ENCODE measurements at places on chromosomes 13 and 19.

DNA sequence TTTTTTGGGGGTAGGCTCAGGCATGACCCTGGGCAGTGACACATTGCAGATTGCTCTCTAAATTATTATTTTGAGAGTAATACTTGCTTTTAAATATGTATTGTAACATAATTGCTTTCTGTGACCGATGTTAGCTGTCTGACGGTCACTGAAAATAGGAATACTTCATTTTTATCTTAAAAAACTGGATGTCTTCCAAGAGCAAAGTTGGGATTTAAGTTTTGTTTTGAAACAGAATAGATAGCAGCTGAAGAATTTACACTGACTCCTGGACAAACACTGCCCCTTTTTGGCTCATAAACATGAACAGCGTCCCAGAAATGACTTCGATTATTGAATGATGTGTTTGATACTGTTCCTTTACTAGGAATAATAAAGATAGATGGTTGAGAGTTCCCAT, 535.9 kb downstream of the GPC5 start:
- no peak for DNase-seq

DNA sequence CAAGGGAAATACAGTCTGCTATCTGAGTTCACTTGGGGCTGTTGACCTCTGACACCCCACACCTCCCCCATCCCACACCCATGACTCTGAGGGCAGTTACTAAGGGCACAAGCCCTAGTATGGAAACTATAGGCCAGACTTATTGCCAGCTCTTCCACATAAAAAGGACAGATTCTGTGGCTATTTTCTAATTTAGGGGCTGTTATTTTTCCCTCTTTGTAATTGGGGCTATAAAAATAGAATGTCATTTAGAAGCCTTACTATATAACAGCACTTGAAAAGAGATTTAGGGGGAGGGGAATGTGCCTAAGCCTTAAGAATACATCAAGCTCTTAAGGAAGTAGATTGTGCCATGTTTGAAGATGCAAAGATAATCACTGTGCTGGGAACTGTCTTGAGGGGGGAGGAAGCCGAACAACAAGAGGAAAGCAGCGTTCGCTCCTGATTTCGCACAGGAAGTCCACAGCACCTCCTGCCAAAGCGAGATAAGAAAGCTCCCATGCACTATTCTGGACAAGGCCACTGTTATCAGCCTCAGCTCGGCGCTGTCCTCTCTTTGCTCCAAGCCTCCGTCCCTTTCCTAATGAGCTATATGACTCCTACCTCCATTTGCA, 86.6 kb downstream of the FLT1 start:
- DNase-seq, result no peak

DNA sequence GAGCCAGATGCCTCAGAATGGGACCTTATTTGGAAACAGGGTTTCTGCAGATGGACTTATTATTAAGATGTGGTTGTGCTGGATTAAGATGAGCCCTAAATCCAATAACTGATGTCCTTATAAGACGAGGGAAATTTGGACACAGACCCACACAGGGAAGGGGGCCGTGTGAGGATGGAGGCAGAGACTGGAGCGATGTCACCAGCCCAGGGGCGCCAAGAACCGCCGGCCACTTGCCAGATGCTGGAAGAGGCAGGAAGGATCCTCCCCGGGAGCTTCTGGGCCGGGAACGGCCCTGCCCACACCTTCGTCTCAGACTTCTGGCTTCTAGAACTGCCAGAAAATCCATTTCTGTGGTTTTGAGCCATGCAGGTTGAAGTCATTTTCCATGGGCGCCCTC, 26.6 kb downstream of the GNG7 start:
- DNase-seq, result no peak

- no peak for DNase-seq
Observed at GRCh38 chr13:35349673-35350278, 126.7 kb downstream of the MAB21L1 start.

DNA sequence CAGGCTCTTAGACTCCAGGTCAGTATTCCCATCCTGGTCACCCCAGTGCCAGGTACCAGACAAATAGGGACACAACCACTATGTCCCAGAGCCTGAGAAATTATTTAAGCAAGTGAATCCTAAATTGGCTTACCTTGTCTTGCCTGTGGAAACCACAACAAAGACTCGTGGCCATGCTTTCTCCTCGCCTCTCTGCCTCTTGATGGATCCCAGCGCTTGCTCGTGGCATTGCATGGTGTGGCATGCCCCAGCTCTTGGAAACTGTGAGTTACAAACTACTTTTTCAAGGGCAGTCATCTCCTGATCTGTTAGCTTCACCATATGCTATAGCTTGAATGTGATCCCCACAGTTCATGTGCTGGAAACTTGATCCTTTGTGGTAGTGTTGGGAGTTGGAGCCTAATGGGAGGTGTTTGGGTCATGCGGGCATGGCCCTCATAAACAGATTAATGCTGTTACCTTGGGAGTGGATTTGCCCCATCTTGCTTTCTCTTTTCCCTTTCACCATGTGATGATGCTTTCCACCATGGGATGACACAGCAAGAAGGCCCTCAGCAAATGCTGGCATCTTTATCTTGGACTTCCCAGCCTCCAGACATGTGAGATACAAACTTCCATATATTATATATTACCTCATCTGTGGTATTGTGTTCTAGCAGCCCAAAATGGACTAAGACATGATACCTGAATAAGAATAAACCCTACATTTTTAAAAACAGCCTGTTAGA, 31.2 kb downstream of the SPRYD7 start:
- DNase-seq, result no peak

DNA sequence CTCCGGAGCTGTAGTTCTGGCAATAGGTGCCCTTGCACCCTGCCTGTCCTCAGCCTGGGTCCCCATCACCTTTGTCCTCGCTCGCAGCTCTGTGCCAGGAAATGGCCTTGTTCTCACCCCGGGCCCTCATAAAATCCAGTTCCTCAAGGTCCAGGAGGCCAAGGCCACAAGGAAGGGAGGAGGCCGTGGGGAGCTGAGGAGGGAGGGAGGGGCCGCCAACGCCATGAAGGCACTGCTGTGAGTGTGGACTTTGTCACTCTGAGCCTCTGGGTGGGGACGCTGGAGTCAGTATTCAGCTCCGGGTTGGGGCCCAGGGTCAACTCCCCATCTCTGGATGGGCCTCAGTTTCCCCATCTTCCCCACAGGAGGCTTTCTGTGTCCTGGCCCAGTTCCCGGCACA, 9.2 kb upstream of the GNA11 start:
- no peak for DNase-seq

GRCh38 chr19:50333235-50333736, 4.1 kb upstream of the KCNC3 start:
- no peak for DNase-seq

GRCh38 chr13:44132710-44133109, 240.9 kb upstream of the SERP2 start:
- DNase-seq, result no peak

GRCh38 chr19:11377756-11378155, 3.3 kb downstream of the SWSAP1 start:
- no peak for DNase-seq

- DNase-seq, result no peak
Observed at GRCh38 chr19:30324982-30325381, 47.2 kb upstream of the ZNF536 start.

- no peak for DNase-seq
Observed at GRCh38 chr13:38415233-38415632, 65.6 kb downstream of the UFM1 start.

DNA sequence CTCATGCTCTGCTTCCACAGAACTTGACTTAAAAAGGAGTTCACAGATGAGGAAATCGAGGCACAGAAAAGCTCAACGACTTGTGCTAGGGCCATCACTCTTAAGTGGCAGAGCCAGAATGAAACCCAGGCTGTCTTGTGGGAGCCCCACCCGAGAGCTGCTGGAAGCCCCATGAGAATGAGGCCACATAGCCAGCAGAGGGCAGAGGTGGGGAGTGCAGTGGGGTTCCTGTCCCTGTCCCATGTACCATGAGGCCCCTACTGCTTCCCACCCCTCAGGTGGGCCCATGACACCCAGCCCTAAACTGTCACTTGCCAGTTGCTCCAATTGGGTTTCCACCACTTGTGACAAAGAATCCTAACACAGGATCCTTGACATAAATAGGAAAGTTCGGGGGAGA, 175.9 kb downstream of the IRS2 start:
- no peak for DNase-seq

DNA sequence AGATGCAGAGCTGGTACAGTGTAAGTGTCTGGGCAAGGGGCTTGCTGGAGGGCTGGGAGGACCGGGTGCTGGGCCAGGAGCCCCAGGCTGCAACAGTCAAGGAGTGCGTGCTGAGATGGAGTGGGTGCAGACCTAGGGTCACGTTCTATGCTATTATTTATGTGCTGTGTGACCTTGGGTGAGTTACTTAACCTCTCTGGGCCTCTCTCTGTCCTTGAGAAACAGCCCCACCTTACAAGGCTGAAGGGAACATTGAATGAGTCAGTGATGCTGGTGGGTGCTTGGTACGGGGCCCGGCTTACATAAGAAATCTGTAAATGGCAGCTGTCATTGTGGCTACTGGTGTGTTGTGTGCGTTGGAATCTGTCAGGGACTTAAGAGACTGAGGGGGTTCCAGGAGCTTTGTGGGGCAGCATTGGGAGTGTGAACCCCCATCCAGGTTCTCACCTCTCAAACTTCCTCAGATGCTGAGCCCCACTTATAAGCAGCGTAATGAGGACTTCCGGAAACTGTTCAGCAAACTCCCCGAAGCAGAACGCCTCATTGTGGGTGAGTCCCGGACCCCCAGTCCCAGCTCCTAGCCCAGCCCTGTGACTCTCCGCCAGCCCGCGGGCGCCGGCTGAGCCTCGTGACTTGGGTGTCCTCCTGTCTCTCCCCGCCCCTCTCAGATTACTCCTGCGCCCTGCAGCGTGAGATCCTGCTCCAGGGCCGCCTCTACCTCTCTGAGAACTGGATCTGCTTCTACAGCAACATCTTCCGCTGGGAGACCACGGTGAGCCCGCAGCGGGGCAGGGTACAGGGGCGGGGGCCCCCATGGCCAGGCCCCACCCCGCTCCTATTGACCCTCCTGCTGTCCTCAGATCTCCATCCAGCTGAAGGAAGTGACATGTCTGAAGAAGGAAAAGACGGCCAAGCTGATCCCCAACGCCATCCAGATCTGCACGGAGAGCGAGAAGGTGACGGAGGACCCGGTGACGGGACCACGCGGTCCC, 9.6 kb downstream of the GRAMD1A start:
- DNase-seq, result no peak

- no peak for DNase-seq
Observed at GRCh38 chr13:32262619-32263018, 52.5 kb downstream of the ZAR1L start.

DNA sequence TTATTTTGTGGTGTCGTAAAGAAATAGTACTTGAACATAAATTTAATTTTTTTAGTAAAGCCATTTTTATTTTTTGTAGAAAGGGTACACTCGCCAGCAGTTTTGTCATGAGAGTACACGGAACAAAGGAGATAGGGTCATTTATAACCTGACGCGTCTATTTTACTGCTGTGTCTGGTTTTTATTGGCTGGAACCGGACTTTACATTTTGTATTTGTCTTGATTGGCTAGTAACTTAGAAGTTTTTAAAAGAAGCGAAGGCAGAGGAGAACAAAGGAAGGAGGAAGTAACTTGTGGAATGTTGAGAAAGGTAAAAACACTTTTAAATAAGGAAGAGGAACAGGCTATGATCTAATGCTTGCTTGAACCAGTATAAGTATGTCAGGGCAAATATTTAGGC, 43.5 kb downstream of the TRPM4 start:
- DNase-seq, result no peak

GRCh38 chr19:1122972-1123363, 19.2 kb downstream of the GPX4 start:
- DNase-seq, result no peak

GRCh38 chr19:18109733-18110608, 12.4 kb downstream of the MAST3 start:
- peak; percentile 12 for DNase-seq

GRCh38 chr13:66503890-66504289, 726.2 kb downstream of the PCDH9 start:
- DNase-seq, result no peak

- no peak for DNase-seq
Observed at GRCh38 chr13:39952249-39953233, 297.1 kb downstream of the COG6 start.

- DNase-seq, result no peak
Observed at GRCh38 chr13:67549331-67549730, 319.2 kb upstream of the PCDH9 start.

Measured in GOT3 (cell line).